ENCODE measurements at places on chromosomes 5 and 9.

DNA sequence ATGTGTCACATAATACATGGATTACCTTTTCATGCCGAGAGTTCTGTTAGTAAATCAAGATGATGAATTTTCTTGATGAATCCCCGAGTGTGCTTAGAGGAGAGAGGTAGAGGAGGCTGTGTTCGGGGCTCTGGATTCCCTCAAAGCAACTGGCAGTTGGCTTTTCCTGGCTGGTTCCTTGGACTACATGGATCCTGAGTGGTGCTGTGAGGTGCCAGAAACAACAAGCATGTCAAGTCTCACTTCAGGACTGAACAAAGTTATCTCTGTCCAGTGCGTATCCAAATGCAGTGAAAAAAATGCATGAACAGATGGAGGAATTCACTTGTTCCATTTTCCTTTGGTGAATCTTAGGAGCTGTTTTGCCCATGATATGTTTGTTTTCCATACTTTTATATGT is 231.7 kb downstream of the FBXL7 start:
- DNase-seq: no peak

- DNase-seq: no peak
These were observed 70.1 kb upstream of the PALM2AKAP2 start for GRCh38 chr9:109709866-109710265.

DNA sequence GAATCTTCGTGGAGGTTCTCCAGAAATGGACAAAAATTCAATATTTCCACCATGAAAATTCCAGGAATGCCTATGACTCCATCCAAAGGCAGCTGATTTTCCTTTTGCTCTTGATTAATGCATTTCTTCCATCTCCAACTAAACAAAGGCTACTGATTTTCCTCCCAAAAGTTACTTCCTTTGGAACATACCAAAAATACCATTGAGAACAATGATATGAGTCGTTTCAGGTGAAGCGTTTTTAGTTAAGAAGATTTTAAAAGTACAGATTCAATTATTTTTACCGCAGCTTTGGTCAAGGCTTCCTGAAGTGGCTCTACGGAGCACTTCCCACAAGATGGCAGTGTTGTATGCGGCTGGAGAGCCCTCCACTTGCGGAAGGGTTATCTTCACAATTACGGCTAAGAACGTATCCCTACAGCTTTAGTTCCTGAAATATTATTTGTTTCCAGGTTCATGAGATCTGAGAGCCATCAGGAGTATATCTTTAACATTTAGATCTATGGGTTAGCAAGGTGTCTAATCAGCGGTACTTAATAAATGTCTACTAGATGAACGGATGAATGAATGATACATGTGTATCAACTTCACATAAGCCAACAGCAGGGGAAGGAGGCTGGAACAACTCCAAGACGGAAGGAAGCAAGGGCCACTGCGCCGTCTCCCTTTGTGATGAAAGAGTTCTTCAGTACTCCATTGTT is 35.9 kb upstream of the ARSB start:
- peak; percentile 7 for DNase-seq

DNA sequence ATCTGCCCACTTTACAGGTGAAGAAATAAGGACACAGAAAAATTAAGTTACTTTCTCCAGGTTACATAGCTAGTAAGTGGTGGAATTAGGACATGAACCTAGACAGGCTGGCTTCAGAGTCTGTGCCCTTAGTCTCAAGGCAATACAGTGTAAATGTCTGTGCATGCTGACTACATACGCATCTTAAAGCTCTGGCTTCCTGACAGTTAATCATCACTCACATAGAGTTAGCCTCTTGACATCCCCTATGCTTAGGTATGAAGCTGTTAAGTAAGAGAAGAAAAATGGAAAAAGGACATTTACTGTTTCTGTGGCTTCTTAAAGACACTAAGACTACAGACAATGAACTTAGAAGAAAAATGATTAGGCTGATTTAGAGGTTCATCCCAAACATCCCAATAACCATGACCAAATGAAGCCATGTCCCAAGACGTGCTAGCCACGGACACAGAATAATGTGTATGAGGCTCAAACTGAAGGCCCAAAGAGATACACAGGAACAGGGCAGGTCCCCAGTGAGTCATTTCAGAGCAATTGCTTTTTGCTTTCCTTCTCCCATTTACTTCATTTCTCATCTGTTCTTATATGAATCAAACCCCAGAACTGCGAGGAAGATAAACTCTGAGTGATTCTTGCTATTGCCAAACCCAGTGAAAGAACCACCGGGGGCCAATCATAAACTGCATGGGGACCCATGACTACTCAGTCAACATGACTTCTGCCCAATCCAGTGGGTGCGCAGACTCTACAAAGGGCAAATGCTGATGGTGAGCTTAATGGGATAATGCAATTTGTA is 100.0 kb upstream of the IFNK start:
- DNase-seq: no peak

DNA sequence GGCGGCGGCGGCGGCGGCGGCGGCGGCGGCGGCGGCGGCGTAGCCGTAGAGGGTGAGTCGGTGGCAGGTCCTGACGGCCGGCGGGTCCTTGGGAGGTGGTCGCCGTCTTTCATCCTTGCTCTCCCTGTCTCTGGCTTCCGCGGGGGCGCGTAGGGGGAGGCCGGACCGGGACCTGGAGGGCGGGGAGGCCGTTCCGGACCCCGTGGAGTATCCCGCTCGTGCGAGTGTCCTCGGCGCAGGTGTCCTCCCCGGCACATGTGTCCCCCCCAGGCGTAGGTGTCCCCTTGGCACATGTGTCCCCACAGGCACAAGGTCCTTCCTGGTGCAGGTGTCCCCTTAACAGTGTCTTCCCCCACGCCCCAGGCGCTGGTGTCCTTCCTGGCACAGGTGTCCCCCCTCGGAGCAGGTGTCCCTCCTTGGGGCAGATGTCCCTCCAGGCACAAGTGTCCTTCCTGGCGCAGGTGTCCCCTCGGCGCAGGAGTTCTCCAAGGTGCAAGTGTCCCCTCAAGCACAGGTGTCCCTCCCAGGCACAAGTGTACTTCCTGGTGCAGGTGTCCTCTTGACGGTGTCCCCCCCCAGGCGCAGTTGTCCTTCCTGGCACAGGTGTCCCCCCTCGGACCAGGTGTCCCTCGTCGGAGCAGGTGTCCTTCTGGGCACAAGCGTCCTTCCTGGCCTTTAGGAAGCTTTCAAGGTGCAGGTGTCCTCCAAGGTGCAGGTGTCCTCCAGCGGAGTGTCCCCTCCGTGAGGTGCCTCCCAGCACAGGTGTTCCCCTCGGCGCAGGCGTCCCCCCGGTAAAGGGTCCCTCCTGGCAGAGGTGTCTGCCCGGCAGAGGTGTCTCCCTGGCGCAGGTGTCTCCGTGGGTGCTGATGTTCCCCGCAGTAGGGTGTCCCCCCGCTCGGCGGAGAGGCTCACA is 519 bp downstream of the EXOC3 start:
- peak; percentile 19 for DNase-seq

DNA sequence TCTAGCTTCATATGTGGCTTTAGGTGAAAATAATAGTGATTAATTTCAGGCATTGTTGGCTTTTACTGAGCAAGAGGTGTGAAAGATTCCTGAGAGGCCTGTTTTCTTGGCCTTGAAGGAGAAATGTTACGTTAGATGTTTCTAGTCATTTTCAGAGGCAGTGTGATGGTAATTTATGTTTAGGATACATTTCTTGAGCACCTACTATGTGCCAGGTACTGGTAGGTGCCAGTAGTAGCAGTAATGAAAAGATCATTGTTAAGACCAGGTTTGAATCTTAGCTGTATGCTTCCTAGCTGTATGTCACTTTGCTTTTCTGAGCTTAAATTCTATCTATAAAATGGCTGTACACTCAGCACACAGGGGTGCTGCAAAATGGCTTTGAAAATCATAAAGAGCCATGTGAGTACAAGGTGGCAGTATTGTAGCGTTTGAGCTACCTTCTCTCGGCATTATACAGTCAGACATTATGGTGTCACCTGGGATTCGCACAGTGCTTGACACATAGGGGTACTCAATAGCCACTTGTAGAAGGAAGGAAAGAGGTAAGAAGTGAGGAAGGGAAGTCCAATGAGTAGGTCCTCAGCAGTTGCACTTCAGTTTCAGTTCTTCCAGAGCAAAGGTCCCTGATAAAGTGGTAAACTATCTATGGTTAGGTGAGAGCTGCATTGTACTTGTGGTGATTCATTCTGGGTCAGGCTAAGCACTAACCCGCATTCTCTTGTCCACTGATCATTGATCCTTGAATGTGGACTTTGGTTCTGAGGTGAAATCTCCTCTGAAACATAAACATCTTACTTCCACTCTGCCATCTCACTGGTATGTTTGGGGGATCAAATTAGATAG is 166.5 kb upstream of the NR3C1 start:
- no peak for DNase-seq

- peak; percentile 65 for DNase-seq
These were observed 56.2 kb downstream of the DUSP1 start for GRCh38 chr5:172714491-172715420.

DNA sequence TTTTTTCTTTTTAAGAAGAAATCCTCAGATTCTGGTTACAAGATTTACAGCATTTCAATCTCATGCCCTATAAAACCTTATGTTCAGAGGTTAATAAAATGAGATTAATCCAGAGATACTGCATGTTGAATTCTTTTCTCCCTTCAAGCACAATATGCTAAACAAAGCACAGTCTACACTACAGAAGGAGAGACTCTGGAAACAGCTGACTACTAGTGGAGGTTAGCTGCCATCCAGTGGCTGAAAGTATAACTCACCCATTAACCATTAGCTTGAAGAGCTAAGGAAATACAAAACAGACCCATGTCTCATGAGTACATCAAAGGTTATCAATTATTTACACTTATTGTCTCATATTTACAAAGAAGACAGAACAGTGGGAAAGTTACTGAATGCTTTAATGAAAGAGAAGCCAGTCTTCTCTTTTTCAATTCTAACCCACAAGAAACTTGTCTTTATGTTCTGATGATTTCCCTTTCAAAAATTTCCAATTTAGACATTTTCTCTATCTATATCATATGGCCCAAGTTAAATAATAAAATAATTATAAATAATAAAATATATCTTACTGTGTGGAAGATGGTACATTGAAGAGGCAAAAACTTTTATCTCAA is 12.7 kb upstream of the DNAH5 start:
- DNase-seq: no peak

DNA sequence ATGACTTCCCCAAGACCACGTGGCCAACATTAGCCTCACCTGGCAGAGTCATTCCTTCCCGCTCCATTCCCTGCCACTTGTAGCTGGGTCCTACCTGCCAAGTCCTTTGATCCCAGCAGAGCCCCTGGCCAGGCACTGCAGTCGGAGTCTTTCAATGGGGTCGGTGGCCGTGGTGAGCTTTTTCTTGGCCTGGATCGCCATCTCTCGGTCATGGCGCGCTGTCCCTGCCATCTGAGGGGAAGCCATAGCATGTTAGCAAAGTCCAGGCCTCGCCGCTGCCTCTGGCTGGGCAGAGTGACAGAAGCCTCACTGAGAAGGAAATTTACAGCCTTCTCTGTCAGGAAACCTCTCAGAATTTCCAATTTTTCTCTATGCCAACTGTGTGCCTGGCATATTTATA is 17.5 kb downstream of the CAPSL start:
- no peak for DNase-seq

GRCh38 chr5:81842795-81843398 is 92.0 kb upstream of the SSBP2 start:
- no peak for DNase-seq

DNA sequence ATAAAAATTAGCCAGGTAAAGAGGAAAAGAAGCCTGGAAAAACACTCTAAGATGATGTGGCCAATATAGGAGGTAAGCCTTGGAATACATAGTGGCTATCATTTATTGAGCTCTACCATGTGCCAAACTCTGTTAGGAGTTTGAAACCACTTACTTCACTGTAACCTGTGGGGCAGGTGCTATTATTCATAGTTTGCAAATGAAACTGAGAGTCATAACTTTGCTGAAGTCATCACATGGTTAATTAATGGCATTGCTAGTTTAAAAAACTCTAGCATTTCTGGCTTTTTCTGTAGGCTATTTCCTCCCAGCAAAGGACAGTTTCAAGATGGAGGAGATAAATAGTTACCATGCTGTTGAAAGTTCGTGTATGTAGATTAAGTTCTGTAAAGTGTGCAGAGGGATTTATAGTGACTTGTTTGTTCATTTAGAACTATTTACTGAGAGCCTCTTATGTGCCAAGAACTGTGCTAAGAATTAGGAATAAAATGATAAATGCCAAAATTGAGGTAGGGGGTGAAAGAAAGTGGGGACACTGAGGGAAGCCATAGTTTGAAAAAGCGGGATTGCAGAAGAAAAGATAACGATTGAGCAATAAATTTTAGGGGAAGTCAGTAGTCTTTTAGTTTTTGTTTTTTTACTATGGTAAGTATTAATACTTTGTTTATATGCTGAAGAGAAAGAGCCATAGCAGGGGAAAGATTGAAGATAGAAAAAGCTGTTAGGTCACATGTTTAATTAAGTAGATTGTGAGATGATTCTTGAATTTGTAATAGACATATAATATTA is 57.2 kb downstream of the WDR70 start:
- DNase-seq: no peak

GRCh38 chr5:11054014-11054413 is 293.0 kb upstream of the DAP start:
- no peak for DNase-seq

DNA sequence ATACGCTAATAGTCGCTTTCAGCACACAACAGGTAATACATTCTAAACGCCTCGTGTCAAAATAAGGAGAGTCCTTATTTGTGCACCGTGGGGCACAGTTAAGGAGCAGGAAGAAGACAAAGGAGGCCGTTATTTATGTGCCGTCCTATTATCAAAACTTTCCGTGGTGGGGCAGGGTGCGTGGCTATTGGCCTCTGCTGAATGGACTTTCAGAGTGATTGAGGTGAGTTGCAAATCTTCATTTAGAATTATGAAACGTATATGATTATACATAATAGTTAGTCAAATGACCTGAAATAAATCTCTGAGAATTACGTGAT is 833 bp downstream of the C5orf24 start:
- no peak for DNase-seq

DNA sequence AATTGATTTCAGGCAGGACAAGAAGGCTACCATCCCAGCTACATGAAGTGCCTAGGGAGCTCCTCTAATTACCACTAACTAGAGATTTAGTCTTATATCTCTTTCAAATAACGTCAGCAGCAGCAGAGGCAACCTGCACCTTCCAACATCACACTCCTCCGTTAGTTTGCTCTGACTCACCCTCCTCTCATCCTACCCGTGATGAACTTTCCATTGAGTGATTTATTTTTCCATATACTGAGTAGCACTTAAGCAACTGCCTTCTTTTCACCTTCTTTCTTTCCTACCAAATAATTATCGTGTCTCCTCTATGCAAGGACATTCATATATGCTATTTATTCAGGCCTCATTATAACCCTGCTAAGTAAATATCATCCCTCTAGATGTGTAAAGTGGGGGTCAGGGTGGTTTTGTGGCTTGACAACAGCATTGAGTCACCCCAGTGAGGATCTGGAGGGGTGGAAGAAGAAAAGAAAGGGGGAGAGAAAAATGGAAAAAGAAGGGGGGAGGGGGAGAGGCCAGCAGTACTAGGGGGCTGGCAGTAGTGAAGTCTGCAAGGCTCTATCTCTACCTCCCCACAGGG is 64.6 kb upstream of the CAST start:
- no peak for DNase-seq

GRCh38 chr5:166795756-166796155 is 1495.7 kb upstream of the WWC1 start:
- DNase-seq: no peak
